Activated CD4-positive, alpha-beta memory T cell treated with anti-CD3 and anti-CD28 coated beads, Interleukin-2, amount 10 ng/mL, durations not matched to agents 7 days and 5 days (primary cell): ENCODE measurements at places on chromosomes 13 and 19. TPM values are rescaled to one million over a fixed set of nuclear protein-coding genes. Genes with fewer than 3 reads are reported as not detected.
A peak's percentile ranks its signal among the peaks of the same experiment; 100 is the strongest.

GRCh38 chr19:46689358-46689757 is 27.6 kb downstream of the PRKD2 start:
- peaks cover 75% of the 10 kb centered on the region for H3K36me3 ChIP-seq
- peaks cover 1% of the 10 kb centered on the region for H3K4me1 ChIP-seq
- DNase-seq, result no peak
- H3K27ac ChIP-seq, result no peak overlapping the region
- H3K4me3 ChIP-seq, result no peak overlapping the region
- H3K27me3 ChIP-seq, result no peaks in the 10 kb centered on the region

- H3K27me3 ChIP-seq, result peaks cover 26% of the 10 kb centered on the region
- H3K4me1 ChIP-seq, result peaks cover 4% of the 10 kb centered on the region
- peaks cover 4% of the 10 kb centered on the region for H3K36me3 ChIP-seq
- no peak overlapping the region for H3K4me3 ChIP-seq
- no peak overlapping the region for H3K27ac ChIP-seq
Measured at GRCh38 chr13:46817095-46817494, 20.1 kb upstream of the ESD start.

TMEM255B gene
- 0.91 TPM for total RNA-seq

MYPOP gene
- total RNA-seq, result 12.5 TPM

CEACAM21 gene
- 77.0 TPM for total RNA-seq

DNA sequence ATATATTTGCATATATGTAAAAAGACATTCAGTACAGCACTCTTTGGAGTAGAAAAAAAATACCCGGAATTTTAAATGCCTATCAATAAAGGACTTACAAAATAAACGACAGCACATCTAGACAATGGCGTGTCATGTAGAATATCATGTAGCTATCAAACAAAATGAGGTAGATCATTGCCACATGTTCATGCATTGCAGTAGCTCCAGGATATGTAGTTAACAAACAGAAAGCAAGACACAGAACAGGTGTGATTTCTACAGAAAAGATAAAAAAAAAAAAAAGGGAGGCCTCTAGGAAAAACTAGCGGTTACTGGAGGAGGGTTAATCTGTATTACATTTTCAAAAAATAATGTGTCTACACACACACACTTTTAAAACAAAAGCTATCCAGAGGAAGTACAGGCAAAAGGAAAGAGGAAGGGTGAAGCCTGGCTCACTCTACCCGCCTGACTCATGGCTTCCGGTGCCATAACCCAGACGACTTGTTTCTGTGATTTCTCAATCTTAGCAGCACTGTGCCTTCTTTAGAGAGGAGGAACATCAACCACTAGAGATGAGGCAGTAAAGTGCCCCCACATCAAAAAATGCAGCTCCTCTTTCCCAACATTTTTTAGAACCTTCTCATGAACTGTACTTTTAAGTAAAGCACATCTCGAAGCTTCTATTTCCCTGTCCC is 6.9 kb downstream of the KCTD12 start:
- H3K36me3 ChIP-seq, result peaks cover 7% of the 10 kb centered on the region
- DNase-seq, result peak; percentile 74
- peaks cover 9% of the 10 kb centered on the region for H3K27me3 ChIP-seq
- peak overlapping the region; percentile 45 for H3K4me3 ChIP-seq

CEBPA gene
- total RNA-seq, result 0.20 TPM

DNA sequence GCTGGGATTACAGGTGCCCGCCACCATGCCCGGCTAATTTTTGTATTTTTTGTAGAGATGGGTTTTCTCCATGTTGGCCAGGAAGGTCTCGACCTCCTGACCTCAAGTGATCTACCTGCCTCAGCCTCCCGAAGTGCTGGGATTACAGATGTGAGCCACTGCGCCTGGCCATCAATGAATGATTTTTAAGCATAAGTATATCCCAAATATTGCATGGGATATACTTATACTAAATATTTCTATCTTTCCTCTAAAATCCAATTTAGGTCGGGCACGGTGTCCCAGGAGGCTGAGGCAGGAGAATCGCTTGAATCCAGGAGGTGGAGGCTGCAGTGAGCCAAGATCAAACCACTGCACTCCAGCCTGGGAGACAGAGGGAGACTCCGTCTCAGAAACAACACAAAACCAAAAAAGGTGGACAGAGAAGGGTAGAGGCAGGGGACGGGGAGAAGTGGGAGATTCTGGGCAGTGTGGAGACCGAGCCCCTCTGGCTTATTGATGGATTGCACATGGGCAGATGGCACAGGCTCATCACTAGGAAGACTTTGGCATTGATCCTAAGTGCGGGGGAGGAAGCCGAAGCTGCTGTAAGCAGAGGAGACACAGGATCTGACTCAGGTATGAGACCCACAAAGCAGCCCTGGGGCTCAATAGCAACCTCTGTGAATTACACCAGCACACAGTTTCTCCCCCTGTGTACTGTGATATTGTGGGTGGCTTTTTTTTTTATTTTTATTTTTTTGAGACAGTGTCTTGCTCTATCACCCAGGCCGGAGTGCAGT is 13.5 kb downstream of the ARRDC5 start:
- no peak for DNase-seq
- H3K27me3 ChIP-seq, result no peaks in the 10 kb centered on the region
- no peaks in the 10 kb centered on the region for H3K4me1 ChIP-seq
- no peak overlapping the region for H3K27ac ChIP-seq
- H3K36me3 ChIP-seq, result no peaks in the 10 kb centered on the region
